ENCODE measurements at places on chromosomes 5 and 9. TPM values are rescaled to one million over a fixed set of nuclear protein-coding genes. Genes with fewer than 3 reads are reported as not detected.

DNA sequence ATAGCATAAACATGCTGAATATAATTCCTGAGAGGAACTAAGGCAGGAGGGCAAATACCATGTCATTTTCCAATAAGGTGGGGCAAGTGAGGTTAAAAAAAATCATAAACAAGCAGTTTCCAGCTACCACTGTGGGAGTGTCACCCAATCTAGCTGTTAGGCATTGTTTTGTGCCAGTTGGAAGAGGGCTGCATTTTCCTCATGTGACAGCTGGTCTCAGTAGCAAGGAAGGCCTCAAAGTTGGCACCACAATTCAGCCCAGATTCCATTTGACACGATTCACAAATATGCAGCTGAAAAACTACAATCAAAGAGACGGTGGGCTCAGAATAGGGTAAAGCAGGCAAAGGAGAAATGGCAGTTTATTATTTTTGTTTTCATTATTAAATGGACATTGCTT is 636.1 kb downstream of the KIF4B start:
- DNase-seq, result no peak

- DNase-seq, result no peak
These were observed 46.6 kb downstream of the S1PR3 start for GRCh38 chr9:89037891-89038290.

GRCh38 chr5:41793141-41793770 is 77.0 kb downstream of the OXCT1 start:
- no peak for DNase-seq

DNA sequence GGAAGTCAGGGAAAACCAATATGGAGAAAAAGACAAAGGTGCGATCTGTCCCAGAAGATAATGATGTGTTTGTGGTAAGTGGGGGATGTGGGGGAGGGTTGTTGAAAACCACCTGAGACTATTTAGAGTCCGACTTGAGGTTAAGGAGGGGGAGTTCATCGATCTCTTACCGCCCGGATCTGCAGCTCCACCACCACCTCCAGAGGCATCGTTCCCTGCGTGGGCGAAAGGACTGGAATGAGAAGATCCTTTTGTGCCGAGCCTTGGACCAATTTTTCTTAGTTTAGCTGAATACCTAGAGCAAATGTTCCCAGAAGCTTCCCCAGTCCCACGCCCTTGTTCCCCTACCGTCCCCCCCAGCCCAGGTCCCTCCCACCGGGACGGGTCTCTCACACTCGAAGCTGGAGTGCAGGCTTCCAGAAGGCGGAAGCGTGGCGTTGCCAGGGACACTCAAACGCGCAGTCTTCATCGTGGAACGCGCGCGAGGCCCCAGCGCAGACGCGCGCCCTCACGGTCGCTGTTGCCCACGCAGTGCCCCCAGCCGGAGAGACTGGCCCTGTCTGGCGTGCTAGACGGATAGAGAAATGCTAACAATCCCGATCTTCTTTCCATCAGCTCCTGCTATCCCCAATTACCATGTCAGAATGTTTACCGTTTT is at the start of gene SPATA6L:
SPATA6L (minus strand) TSS at position 439 of the 658 bp plus-strand sequence; CDS start at position 209, 230 bp downstream.
- DNase-seq, result peak; percentile 83

- DNase-seq, result no peak
These were observed 84.9 kb downstream of the BAAT start for GRCh38 chr9:101299901-101300300.

DNA sequence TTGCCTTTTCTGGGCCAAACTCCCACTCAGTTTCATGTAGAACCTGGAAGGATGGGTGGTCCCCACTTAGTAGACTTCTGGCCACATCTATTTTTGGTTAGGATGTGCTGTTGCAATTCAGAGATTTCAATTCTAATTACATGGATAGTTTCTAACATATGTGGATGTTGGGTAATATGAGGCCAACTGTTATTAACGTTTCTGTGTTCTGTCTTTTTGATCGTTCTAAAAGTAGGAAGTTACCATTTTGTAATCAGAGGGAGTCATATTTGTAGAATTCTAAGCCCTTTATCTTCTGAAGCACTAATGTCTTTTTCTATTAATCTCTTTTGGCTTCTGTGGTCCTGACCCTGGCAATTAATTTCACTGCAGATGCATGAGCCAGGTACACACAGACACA is 141.6 kb upstream of the SPEF2 start:
- DNase-seq, result no peak

DNA sequence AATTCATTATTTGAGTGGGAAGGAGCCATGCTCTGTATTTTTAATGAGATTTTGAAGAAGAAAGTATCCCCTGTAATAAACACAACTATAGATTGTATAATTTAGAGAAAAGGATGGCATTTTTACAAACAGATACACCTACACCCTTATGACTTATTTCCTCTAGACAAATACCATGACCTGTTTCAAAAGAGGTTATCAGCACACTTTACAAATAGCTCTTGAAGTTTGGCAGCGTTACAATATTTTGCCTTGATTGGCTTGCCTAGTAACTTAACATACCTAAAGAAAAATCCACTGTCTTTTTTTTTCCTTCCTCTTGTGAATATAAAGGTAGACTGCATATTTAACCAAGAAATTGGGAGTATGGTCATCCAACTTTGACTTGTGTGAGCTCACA is 28.5 kb upstream of the CETN3 start:
- no peak for DNase-seq

GRCh38 chr5:4983701-4984100 is 156.4 kb upstream of the ADAMTS16 start:
- DNase-seq, result no peak

DNA sequence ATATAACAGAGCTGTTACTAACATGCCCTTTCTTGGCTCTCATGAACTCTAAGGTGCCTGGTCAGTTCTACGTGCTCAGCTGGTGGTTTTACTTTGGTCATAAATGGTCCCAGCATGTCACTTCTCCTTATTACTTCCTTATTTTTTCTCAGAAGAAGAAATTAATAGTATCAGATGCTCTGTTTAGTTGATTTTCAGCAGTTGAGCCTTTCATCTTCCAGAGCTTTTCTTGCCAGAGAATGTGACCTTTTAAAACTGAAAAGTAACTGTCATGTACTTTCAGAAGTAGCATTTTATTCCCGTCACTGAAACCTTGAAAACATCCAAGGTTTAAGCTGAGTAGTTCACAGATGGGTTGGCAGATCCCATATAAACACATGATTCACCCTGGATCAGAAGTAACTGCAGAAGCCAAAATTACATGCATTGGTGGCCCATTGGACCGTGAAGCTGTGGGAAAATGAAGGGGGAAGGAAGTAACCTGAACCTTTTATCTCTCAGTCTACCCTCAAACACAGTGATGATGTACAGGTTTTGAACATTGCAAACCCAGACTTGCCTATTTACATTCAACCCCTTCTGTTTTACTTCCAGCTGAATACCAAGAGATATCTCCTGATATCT is 50.5 kb downstream of the HACD4 start:
- no peak for DNase-seq

GRCh38 chr9:132886334-132886725 is 7.6 kb downstream of the SPACA9 start:
- no peak for DNase-seq

DNA sequence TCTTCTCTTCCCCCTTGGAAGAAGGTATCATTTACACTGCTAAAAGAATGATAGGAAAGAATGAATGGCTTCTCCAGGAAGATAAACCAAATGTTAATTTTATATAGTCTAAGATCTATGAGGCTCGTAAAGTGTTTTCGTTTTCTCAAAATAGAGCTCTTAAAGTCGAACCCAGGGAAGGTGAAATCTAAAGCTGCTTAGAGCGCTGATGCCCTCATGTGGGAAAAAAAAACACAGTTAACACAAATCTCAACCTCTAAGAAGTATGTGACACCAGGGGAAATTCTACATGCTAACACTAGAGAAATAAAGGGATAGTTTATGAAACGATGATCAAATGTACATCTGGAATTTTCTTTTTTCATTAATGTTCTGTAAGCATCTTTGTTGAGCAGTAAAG is 257.9 kb downstream of the RASEF start:
- DNase-seq, result no peak

- DNase-seq, result no peak
These were observed 32.3 kb upstream of the ADAMTS2 start for GRCh38 chr5:179377421-179378115.

- no peak for DNase-seq
These were observed 838.3 kb downstream of the TLE4 start for GRCh38 chr9:80410106-80410505.

GRCh38 chr5:74685979-74686631 is 1.1 kb downstream of the HEXB start:
- DNase-seq, result no peak

- DNase-seq, result no peak
These were observed 33.4 kb upstream of the TTC1 start for GRCh38 chr5:159975462-159976019.

- DNase-seq, result no peak
These were observed 158.1 kb downstream of the LPAR1 start for GRCh38 chr9:110880189-110880588.

DNA sequence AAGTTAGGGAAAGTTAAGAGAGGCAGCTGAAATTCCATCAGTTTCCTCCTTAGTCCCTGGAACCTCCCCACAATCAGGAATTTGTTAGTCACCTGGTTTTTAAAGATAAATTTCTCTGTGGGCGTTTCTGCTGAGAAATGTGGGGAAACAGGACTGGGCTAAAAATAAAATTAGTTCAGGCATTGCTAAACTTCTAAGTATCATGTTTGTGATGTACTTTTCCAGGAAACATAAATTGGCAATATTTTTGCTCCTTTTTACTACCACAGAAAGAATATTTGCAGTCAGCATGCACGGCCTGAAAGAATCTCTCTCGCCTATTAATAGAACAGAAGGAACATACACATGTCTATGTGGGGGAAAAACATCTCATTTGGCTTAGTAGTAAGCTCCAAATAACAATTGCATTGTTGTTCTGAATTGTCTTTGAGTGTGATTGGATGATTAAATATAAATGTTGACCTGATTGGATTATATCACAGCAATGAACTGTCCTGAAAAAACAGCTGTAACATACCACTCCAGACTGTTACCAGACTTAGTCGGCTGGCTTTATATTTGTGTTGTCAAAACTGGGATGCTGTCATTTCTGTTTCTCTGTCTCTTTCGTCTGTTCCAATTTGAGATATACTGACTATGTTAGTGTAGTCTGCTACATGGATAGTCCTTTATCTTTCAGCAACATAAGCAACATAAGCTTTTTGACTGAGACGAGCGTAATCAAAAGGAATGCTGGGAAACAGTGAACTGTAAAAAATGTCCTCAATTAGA is 12.9 kb downstream of the TJP2 start:
- DNase-seq, result no peak

Gene GZMA
- 0.37 TPM for total RNA-seq

Gene PCDHB16
- total RNA-seq, result 2.6 TPM

Gene NOP16
- total RNA-seq, result 30.2 TPM

Gene CARTPT
- total RNA-seq, result not detected

Gene SOHLH1
- total RNA-seq, result not detected

Gene TMEM174
- total RNA-seq, result not detected

Gene ANKRD18B
- total RNA-seq, result 1.1 TPM

Gene IRX2
- 0.27 TPM for total RNA-seq

Gene SH3PXD2B
- 10.0 TPM for total RNA-seq

Gene SPINK13
- not detected for total RNA-seq
